Right ventricle myocardium inferior (tissue), 1 donor: ENCODE measurements at places on chromosomes 2 and 18. TPM values are rescaled to one million over a fixed set of nuclear protein-coding genes. Genes with fewer than 3 reads are reported as not detected.

HOXD12 gene
- total RNA-seq, result not detected

LRATD1 gene
- total RNA-seq, result 2.5 TPM

DYSF gene
- 57.8 TPM for total RNA-seq

NFU1 gene
- 122 TPM for total RNA-seq

ACMSD gene
- total RNA-seq, result not detected

ATG9A gene
- 79.4 TPM for total RNA-seq

C18orf54 gene
- 1.8 TPM for total RNA-seq

EFEMP1 gene
- total RNA-seq, result 75.9 TPM

COLEC12 gene
- total RNA-seq, result 9.9 TPM

ITGA6 gene
- 44.7 TPM for total RNA-seq

POTEJ gene
- not detected for total RNA-seq

MEP1B gene
- total RNA-seq, result not detected

LCT gene
- total RNA-seq, result not detected

AQP12B gene
- not detected for total RNA-seq

GATA6 gene
- total RNA-seq, result 56.3 TPM

CXCR2 gene
- total RNA-seq, result 1.5 TPM

HOXD3 gene
- total RNA-seq, result 0.30 TPM

TTN gene
- total RNA-seq, result 3,032 TPM

G6PC2 gene
- total RNA-seq, result not detected

RBM43 gene
- total RNA-seq, result 2.1 TPM

HOXD4 gene
- total RNA-seq, result not detected
